ENCODE measurements at places on chromosomes 13 and 19.

DNA sequence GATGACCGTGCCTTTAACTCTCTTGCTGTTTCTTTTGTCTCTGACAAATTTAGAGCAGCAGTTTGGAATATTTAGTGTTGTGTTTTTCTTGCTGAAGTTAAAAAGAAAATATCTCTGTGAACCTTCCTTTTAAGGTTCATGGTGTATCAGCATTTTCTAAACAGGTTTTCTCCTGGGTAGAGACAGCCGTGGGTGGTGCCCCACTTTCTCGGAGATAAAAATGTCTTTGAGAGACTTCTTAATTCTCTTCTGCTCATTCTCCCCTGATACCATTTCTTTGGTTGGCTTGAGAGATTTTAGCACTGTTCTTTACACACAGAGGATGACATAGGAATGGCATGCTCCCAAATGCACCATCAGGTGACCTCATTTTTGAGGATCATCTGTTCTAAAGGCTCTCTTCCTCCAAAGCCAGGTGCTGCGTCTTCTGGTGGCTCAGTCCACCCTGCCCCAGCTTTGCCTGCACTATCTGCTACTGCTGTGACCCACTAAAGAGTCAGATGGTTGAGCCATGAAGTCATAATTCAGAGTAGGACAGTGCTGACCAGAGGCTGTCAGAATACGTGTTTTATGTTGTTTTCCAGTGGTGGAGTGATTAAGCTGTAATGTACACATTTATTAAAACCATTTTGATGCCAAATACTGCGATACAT, 90.3 kb upstream of the SLC10A2 start:
- DNase-seq: no peak

DNA sequence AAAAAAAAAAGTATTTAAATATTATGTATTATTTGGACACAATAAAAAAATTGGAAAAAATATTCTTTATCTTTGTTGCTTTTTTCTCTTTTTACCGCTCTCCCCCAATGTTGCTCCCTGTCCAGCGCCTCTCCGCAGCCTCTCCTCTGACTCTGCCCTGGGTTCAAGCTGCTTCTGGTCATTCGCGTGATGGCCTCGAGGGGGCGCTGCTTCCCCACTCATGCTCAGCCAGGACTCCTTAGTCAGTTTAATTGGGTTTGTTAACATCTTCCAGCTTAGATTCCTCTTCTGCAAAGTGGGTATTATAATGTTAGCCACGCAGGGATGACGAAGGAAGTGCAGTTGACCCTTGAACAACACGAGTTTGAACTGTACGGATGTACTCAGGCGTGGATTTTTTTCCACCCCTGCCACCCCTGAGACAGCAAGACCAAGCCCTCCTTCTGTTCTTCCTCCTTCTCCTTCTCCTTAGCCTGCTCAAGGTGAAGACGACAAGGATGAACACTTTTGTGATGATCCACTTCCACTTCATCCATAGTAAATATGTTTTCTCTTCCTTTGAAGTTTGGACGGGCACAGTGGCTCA, 4.9 kb upstream of the NWD1 start:
- DNase-seq: peak; percentile 11

DNA sequence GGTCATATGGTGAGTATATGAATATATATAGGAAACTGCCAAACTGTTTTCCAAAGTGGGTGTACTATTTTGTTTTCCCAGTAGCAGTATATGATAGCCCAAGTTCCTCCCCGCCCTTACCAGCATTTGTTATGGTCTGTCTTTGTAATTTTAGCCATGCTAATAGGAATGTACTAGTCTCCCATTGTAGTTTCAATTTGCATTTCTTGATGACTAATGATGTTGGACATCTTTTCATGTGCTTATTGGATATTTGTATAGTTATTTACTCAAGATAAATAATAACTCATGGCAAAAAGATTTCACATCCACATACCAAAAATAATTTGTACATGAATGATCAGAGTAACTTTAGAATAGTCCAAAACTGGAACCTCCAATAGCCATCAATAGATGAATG, 75.3 kb upstream of the SERP2 start:
- no peak for DNase-seq

GRCh38 chr19:48340995-48341394, 15.6 kb downstream of the EMP3 start:
- DNase-seq: no peak

DNA sequence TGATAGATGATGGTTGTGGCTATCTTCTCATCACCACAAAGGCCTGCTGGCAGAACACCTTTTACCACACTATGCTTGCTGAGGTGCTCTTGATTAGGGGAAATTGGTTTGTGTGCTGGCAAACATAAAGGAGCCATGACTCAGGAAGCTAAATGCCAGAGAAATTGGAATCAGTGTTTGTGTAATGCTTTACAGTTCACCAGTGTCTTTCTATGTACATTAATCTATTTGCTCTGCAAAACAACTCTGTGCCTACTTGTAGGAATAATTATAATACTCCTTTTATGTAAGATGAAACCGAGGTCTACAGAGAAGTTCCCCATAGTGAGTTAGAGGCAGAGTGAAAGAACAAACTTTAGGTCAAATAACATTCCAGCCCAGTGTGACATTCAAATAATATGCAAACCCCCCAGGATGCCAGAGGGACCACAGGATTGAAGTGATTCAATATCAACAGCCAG, 390.5 kb upstream of the HTR2A start:
- no peak for DNase-seq

GRCh38 chr13:85508683-85509329, 290.4 kb downstream of the SLITRK6 start:
- no peak for DNase-seq

DNA sequence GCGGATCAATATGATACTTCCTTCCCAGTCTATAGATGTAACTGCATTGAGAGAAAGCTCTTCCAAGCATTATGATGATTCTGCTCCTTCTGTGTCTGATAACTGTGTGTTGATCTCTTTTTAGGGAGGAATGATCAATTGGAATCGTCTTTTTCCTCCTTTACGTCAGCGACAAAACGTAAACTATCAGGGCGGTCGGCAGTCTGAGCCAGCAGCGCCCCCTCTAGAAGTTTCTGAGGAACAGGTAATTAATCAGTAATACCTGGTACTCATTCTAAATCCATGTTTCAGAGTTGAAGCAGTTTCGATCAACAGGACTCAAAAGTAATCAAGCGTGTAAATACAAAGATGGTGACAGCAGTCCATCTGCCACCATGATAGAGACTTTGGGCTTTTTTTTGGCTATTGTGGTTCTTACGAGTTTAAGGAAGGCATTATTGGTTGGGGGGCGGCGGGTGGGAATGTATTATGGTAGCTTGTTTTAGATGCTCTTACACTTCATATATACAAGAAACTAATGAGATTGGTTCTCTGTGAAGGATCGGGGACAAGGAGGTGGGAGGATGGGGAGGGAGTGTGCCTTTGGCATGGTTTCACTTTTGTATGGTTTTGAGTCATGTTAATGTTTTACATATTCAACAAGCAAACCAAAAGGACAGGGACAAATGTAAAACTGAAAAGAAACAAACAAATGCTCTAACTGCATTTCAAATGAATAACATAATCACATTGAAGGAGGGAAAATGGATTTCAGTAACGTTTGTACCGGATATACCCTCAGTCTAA, 60.7 kb upstream of the GPR183 start:
- no peak for DNase-seq

- DNase-seq: no peak
Observed at GRCh38 chr19:52170863-52171320, 529 bp downstream of the ZNF836 start.

- DNase-seq: no peak
Observed at GRCh38 chr13:35833608-35834275, 297.4 kb downstream of the DCLK1 start.

Measured in NK-92 treated with Interleukin-12 subunit alpha and Interleukin-12 subunit beta, amount 100 ng/mL, for 24 hours (cell line).